H4 (cell line): ENCODE measurements at places on chromosomes 3 and 15.

DNA sequence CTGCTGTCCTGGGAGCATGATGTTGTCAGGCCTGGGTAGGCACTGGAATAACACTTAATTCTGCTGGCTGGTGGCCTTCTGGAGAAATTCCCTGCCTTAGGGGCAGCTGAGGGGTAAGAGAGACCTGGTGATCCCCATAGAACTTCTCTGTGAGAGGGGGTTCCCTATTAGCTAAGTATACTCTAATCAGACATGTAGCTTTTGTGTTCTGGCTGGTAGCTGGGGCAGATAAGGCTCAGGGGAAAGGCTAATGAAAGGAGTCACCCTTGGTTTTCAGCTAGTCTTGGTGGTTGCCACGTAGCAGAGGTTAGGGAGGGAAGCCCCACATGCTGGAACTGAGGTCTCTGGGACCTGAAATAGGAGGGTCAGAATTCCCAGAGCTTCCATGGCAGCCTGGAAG, 952 bp upstream of the HDDC3 start:
- DNase-seq, result no peak

DNA sequence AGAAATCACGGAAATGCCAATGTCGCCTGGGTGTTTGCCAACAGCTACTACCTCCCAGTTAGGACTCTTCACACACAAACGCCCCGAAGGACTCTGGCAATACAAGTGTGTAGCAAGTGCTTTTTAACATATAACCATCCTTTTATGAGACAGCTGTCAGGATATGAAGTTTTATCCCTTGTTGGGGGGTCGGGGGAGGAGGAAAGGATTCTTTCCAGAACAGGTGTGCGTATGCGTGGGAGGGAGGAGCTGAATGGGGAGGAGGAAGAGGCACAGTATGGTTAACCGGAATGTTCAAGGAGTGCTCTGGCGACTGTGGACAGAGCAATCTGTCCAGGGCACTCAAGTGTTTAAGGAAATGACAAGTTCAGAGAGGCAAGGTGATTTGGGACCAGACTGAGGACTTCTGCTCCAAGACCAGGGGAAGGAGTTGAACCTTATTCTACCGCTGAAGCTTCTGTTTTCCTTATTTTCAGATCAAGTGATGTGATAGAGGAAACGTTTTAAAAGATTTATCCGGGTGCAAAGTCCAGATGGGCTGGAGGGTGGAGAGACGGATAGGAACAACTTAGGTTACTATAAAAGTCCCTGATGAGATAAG, 1.3 kb downstream of the TSPAN3 start:
- DNase-seq, result no peak

DNA sequence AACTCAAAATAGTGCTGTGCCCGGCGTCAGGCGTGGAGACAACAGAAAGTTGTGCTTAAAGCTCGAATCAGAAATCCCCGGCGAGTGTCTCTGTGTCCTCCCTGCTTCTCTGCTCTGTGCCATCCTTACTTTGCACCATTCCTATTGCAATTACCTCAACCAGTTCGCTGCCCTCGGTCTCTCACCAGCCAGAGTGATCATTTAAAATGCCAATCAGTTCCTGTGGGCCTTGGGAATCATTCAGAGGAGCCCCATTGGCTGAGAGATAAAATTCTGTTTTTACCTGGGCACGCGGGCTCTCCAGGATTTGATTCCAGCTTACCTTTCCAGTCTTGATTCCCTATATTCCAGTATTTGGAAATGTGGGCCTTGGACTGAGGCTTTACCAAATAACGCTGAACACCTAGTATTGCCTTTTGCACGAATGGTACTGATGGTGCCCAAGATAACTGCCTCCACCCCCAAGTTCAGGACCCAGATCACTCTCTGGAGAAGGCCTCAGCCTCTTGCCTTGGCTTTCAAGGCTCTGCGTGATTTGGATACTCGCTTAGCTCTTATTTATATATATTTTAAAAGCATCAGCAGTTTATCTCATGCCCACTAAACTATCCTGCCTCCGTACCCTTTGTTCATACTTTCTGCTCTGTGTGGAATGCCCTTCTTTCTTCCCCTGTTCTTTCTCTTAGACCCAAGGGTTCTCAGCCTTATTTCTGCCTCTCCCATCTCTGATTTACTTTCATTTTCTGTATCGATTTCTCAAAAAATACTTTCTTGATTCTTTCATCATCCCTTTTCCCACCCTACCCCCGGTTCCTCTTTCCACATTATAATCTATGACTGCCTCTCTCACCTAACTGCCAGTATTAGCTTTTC, 863 bp downstream of the PSMA4 start:
- DNase-seq, result no peak

DNA sequence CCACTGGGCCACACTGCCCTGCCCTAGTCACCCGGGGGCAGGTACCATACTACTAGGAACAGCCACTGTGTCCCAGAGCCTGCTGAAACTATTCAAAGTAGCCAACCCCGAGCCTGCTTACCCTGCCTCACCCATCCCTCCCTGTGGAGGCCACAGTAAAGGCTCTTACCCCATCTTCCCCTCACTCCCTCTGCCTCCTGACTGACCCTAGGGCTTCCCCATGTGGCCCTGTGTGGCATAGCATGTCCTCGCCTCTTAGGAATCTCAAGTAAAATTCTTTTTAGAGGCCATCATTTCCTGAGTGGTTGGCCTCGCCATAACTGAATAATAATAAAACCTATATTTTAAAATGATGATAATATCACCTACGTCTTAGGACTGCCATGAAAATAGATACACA, 112.2 kb upstream of the SLC6A11 start:
- DNase-seq, result peak; percentile 73

- DNase-seq, result no peak
Observed at GRCh38 chr3:130932979-130933378, 39.1 kb downstream of the ATP2C1 start.

- no peak for DNase-seq
Observed at GRCh38 chr3:75981401-75981800, 196.1 kb upstream of the ZNF717 start.

DNA sequence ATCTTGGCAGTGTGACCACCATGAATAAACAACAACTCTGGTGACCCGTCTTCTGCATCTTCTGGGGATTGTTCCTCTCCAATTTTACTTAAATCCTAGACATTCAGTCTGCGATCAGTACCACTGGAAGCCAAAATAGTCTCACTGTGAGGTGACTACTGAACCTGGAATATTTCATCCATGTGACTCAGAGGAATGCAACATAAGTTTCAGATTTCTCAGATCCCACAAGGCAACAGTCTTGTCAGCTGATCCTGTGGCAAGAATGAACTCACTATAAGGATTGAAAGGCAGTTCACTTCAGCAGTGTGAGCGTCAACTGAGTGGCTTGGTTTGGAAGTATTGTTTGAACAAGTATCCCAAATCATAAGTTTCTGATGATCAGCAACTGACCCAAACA, 13.2 kb downstream of the NSUN3 start:
- no peak for DNase-seq

DNA sequence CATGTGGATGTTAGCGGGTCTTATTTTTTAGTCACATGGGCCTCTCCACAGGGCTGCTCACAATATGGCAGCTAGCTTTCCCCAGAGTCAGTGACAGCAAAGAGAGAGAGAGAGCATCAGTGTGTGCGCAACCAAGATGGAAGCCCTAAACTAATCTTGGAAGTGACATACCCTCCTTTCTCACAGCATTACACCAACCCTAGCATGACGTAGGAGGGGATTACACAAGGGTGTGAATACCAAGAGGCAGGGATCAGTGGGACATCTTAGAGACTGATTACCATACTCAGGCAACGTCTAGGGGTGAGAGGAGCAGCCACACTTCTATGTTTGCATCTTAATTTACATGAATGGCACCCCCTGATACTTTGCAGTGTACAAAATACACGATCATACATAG, 3.5 kb upstream of the UBE2E2 start:
- no peak for DNase-seq

DNA sequence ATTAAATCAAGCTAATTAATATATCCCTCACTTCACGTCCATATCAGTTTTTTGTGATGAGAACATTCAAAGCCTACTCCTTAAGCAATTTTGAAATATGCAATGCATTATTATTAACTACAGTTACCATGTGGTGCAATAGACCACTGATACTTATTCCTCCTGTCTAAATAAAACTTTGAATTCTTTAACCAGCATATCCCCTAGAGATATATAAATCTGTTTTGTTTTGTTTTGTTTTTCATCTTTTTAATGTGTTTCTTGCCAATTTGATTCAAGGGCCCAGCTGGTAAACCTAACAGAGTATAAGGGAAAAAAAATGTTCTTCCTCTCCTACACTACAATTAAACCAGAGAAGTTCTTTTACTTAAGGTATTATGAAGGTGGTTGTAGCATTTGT, 524.2 kb downstream of the NAALADL2 start:
- DNase-seq, result no peak

GRCh38 chr3:189964623-189965332, 155.9 kb downstream of the P3H2 start:
- DNase-seq, result no peak

- no peak for DNase-seq
Observed at GRCh38 chr15:74657846-74658245, 38.0 kb downstream of the EDC3 start.

GRCh38 chr3:25156626-25157025, 271.4 kb upstream of the RARB start:
- DNase-seq, result peak; percentile 11

DNA sequence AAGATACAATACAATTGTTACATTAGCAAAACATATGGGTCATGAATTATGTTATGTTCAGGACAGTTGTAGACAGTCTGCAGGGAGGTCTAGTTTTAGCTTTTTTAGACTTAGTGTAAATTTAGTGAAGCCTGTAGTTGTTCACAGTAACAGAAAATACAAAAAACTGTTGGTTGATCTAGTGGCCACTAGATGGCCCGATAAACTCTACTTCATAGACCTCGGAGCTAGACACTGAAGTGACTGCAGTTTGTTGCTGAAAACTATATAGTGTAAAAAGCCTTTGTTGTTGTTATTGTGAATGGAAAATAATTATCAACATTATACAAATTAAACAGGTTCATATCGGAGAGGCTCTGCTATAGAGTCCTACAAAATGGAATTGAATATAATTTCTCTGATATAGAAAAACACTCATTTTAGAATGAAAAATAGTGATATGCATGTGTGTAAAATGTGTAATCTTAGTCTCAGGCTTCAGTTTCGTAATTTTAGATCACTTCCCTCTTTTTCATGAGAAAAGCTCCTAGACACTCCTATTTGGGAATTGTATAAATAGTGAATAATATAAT, 18.3 kb downstream of the MAGEL2 start:
- DNase-seq, result no peak

GRCh38 chr3:42608581-42608980, 8.1 kb downstream of the NKTR start:
- DNase-seq, result no peak

GRCh38 chr3:184685646-184686045, 26.2 kb downstream of the MAGEF1 start:
- peak; percentile 37 for DNase-seq

- DNase-seq, result no peak
Observed at GRCh38 chr3:61772456-61772855, 211.1 kb downstream of the PTPRG start.

- DNase-seq, result peak; percentile 14
Observed at GRCh38 chr15:44427756-44428724, 611 bp downstream of the CTDSPL2 start.

DNA sequence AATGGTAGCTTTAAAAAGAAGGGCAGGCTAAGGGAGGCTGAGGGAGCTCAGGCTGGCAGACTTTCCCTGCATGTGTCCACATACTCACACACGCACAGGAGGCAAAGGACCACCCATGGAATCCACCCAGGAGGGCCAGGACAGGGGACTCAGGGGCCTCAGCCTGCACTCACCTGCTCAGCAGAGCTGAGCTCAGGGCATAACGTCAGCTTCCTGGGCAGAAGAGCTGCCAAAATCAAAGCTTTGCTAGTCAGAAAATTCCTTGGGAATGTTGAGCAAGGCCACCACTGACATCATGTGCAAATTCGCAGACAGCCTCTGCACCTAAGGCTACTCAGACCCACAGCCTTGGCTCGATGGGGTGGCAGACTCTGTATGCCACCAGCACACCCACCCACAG, 16.4 kb upstream of the ALAS1 start:
- DNase-seq, result no peak
